Non-pigmented ciliary epithelial cell (primary cell): ENCODE measurements at places on chromosomes 13 and 19.

DNA sequence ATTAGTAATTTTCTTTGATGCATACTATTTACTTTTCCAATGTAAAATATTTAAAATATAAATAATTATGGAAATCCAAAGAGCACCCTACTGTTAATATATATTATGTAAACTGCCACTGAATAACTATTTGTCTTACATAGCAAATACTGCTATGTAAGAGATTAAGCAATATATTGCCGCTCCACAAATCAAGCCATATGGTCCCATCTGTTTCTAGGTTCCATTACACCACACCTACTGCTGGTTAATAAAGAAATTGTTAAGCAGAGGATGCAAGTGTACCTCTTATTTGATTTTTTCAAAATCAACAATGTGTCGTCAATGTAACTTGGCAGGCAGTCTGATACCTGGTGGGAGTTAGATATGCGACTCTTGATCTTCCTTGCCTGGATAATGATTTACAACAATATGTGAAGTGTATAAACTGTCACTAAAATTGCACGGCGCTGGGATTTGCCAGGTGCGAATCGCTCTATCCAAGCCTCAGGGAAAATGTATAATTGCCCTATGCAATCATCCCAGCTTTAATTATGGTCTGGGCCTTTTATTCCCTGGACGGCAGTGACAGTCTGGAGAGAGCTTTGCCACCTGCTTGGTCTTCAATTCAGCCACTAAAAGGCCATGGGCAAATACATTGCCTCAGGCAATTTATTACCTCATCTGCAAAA is 16.0 kb downstream of the SMAD9 start:
- no peak for DNase-seq

DNA sequence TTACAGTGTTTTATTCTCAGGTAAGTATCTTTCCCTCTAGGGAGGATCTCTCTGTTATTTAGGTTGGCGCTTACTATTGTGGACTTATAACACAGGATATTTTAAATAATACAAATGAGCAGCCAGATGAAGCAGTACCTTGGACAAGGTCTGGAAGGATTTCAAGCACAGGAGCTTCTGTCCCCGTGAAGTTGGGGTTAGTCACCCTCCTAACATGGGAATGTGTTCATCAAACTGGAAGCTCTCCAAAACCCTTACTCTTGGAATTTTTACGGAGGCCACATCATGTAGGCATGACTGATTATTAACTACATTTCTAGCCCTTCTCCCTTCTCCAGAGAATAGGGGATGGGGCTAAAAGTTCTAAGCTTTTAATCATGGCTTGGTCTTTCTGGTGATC is 38.3 kb upstream of the SPRY2 start:
- peak; percentile 37 for DNase-seq

DNA sequence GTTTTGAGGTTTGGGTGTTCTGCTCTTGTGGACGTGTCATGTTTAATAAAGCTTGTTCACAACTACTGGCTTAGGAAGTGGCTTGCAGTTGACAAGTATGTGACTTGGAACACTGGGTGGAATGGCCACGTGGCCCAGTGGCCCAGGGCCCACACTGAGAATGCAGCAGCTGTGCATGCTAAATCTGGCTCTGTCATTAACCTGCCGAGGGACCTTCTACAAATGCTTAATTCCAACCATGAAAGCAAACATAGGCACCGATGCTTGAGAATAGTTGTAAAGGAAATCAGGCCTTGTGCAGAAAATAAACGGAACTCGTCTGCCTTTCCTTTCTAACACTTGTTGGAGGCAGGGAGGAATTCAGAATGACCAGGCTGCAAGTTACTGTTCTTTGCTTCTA is 11.6 kb upstream of the CLDN10 start:
- no peak for DNase-seq

- no peak for DNase-seq
Observed at GRCh38 chr19:29115181-29115580, 97.8 kb downstream of the UQCRFS1 start.

DNA sequence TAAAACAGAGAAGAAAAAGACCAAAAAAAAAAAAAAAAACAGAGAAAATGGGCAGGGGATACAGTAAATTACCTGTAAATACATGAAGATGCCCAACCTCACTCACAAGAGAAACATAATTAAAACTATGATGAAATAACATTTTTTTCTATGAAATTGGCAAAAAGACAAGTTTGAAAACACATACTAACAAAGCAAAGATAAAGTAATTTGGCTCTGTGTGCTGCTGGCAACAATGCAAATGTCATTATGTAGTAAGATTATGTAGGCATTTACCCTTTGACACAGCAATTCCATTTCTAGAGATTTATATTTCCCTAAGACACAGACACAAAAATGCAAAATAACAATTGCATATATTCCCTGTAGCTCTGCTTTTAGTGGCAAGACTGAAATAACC is 20.2 kb downstream of the ZC3H13 start:
- DNase-seq: no peak
